ENCODE measurements at places on chromosomes 12 and 14. TPM values are rescaled to one million over a fixed set of nuclear protein-coding genes. Genes with fewer than 3 reads are reported as not detected.

- no peak for DNase-seq
- no peaks in the 10 kb centered on the region for H3K27me3 ChIP-seq
- H3K36me3 ChIP-seq: no peaks in the 10 kb centered on the region
- no peaks in the 10 kb centered on the region for H3K4me1 ChIP-seq
- no peak overlapping the region for H3K27ac ChIP-seq
- H3K4me3 ChIP-seq: no peak overlapping the region
Measured at GRCh38 chr12:44285321-44285960, 449.6 kb downstream of the TMEM117 start.

- H3K27me3 ChIP-seq: no peaks in the 10 kb centered on the region
- H3K36me3 ChIP-seq: no peaks in the 10 kb centered on the region
- no peaks in the 10 kb centered on the region for H3K4me1 ChIP-seq
- no peak overlapping the region for H3K27ac ChIP-seq
- peak; percentile 7 for DNase-seq
Measured at GRCh38 chr14:62308316-62308715, 546.1 kb downstream of the SNAPC1 start.

- no peaks in the 10 kb centered on the region for H3K4me1 ChIP-seq
- H3K36me3 ChIP-seq: no peaks in the 10 kb centered on the region
- no peak overlapping the region for H3K4me3 ChIP-seq
Measured at GRCh38 chr14:92596331-92596907, 82.8 kb downstream of the RIN3 start.

DNA sequence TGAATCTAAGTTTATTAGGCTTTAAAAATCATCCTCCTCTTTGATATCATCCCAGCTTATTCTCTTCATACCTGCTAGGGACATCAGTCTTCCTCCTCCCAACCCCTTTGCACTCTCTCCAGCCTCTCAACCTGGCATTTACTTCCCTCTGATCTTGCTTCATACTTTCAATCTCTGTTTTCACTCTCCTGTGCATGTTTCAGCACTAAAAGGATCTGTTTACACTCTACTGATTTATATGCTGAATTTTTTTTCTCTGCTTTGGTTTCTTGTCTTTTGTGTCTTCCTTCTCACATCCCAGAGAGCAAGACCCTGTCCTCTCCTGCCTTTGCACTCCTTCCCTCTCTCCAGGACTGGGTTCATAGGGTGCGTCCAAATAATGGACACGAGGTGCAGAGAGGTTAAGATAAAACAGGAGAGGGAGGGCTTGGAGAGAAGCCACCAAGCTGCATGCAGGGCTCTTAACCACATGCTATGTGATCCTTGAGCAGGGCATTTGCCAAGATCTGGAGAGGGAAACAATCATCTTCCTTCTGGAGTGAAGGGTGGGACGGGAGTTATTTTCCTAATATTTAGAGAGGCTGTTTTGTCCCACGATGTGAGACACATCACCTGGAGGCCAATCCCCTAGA, 3.0 kb upstream of the CISTR start:
- no peaks in the 10 kb centered on the region for H3K27me3 ChIP-seq
- no peak overlapping the region for H3K4me3 ChIP-seq
- H3K36me3 ChIP-seq: no peaks in the 10 kb centered on the region
- no peak for DNase-seq

GRCh38 chr14:35825968-35826217, 245 bp upstream of the BRMS1L start:
- no peaks in the 10 kb centered on the region for H3K36me3 ChIP-seq
- no peaks in the 10 kb centered on the region for H3K27me3 ChIP-seq
- no peak for DNase-seq

- H3K27ac ChIP-seq: no peak overlapping the region
- no peaks in the 10 kb centered on the region for H3K27me3 ChIP-seq
- peaks cover 8% of the 10 kb centered on the region for H3K4me1 ChIP-seq
- no peaks in the 10 kb centered on the region for H3K36me3 ChIP-seq
- no peak for DNase-seq
- no peak overlapping the region for H3K4me3 ChIP-seq
Measured at GRCh38 chr14:105123981-105124765, 44.4 kb downstream of the JAG2 start.

MYF6 gene
- not detected for total RNA-seq

CELA1 gene
- total RNA-seq: not detected

AHNAK2 gene
- 3.6 TPM for total RNA-seq

PRH2 gene
- total RNA-seq: not detected
